ENCODE measurements at places on chromosomes 12 and 14.

- DNase-seq = no peak
Observed at GRCh38 chr12:96516472-96517430, 27.4 kb downstream of the CFAP54 start.

DNA sequence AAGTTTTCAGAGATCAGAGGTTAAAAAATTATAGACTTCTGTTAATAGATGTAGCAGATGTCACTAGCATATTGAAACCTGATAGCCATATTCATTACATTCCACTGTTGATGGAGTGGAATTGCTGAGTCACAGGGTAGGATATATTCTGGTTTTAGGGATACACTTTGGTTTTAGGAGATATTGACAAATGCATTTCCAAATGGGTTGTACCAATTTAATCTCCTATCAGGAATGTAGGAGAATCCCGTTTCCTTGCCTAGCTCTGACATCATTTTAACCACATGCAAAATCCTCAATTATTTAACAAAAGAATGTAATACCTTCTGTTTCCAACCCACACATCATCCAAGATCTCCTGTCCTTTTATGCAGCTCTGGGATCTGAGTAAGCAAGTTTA lies 30.7 kb upstream of the ESR2 start:
- no peak for DNase-seq

- no peak for DNase-seq
Observed at GRCh38 chr12:77167801-77168200, 102.4 kb upstream of the E2F7 start.

DNA sequence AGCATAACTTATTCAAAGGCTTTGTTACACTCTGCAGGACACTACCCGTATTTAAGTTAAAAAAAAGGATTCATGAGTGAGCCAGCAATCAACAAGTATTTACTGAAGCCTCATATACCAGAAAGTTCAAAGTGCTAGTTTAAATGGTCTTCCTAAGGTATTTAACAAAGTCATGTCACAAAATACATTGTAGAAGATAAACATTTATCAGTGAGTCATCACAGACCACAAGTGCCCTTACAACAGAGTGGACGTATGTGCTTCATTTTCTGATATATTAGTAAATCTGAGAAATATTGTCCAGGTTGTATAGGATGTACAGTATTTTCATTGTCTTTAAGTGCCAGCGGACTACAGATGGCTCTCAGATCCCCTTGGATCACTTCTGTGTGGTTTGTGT lies 24.2 kb downstream of the FLRT2 start:
- no peak for DNase-seq

DNA sequence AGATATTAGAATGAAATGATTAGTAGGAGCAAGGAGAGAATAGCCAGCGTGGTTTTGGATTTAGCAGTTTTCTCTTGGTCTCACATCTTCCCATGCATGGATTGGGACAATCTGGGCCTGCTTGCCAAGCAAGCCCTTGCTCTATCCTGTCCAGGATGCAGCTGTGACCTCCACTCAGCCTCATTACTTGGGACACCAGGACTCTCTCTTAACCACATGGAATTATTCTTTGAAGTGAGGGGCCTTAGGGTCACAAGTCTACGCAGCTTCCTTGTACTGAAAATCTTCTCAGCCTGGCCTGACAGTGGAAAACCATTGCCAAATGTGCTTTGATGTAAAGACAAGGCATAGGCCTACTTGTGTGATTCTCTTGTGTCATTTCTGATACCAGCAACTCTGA lies 28.0 kb upstream of the DCN start:
- DNase-seq = no peak

DNA sequence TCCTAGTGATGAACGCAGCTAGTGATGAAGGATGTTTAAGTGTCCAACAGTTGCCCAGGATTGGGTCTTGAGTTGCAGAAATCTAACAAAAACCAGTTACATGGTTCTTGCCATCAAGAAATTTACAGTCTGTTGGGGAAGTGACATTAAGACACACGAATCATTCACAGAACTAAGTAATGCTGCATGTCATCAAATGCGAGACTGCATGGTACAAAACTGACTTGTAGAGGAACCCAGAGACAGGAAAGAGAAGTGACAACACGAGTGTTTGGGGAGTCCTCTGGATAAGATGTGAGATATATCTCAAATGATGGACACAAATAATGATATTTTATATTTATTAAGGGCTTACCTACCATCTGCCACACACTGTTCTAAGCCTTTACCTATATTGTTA lies 6.1 kb upstream of the SYNE3 start:
- DNase-seq = no peak

DNA sequence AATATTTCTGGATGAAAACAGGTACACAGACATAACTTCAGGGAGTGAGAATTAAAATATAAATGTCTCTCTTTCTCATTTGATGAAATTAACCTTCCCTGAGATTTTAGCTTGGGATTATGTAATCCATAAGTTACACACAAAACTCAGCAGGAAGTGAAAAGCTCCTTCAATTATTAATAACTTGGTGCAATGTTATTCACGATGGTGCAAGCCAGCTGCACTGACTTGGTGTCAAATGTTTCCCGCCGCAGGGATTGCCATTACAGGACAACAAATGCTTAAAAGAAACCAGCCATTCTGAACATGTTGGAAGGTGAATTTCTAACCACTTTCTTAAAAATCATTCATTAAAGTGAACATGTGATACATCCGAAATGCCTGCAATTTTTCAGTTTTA lies 250.4 kb downstream of the FOXN3 start:
- DNase-seq = no peak

DNA sequence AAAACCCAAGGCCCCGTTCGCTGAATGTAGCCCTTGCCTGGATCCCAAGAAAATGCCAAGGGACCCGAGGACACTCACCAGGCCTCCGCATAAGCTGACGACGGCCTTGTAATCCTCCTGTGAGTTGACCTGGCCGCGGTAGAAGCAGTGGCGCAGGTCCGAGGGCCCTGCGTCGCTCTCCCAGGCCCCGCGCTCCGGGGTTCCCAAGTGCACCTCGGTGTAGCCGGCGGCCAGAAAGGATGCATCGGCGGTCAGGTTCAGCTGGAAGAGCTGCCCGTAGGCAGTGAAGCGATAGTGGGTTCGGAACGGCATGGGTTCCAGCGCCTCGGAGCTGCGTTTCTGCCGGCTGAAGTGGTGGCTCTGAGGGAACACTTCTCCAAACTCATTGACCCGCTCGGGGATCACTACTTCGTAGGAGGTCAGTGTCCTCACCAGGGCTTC lies 1.2 kb downstream of the ADAMTS20 start:
- no peak for DNase-seq

DNA sequence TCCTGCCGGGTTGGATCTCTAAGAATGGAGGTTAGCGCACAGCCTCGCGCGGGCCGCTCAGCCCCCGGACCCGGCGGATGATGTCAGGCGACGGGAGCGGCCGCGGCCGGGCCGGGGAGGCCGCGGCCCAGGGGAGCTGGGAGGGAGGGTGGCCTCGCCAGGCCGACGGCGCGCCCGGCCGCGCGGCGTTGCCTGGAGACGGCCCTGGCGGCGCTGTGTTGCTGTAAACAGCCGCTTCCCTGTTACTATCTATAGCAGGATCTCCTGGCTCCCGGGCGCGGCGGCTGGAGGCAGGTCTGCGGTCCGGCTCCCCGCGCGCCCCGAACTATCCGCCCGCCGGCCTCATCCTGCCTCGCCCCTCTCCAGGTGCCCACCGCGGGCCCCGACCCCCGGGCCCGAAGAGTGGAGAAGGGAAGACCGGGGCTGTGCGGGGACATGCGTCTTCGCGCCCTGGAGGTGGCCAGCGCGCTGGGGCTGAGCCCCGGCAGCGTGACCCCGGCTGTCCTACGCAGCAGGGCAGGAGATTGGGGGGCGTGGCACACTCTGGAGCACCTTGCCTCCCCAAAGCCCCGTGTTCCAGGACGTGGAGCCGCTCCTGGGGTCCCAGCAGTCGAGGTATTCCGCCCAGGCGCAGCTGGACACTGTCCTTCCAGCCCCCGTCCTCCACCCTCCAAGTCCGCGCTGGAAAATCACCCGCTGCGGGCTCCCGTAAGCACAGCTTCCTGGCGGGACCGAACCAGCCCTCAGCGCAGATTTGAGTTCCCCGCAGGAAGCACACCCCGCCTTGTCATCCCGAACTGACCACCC lies 1.4 kb upstream of the FOS start:
- DNase-seq = peak; percentile 99

- no peak for DNase-seq
Observed at GRCh38 chr12:123801573-123802178, 39.6 kb downstream of the DNAH10 start.

- DNase-seq = no peak
Observed at GRCh38 chr12:65892841-65893251, 68.6 kb downstream of the HMGA2 start.

DNA sequence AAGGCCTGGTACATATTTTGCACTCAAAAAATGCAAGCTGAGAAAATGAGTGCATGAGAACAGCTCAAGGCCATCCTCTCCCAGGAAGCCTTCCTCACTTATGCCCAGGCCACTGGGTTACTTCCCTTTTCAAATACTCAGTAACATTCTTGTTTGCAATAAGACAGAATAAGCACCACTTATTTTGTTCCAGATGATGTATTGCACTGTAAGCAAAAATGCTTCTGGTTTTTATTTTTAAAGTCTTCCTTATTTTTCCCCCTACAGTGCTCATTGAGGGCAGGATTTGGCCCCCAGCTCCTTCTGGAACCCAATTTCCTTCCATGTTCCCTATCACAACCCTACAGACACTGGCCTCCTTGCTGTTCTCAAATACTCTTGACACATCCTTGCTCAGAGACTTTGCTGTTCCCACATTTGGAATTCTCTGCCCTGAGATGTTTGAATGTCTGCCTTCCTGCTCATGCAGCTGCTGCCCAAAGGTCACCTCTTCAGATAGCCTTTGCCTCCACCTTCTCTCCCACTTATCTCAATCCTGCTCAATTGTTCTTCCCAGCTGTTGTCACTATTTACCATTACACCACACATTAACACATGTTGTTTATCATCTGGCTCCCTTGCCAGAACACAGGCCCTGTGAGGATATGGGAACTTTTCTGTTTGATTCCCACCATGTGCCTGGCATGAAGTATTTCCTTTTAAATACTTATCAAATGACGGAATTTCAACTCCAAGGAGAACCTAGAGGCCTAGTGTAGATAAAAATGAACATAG lies 49.9 kb downstream of the IFNG start:
- DNase-seq = no peak

DNA sequence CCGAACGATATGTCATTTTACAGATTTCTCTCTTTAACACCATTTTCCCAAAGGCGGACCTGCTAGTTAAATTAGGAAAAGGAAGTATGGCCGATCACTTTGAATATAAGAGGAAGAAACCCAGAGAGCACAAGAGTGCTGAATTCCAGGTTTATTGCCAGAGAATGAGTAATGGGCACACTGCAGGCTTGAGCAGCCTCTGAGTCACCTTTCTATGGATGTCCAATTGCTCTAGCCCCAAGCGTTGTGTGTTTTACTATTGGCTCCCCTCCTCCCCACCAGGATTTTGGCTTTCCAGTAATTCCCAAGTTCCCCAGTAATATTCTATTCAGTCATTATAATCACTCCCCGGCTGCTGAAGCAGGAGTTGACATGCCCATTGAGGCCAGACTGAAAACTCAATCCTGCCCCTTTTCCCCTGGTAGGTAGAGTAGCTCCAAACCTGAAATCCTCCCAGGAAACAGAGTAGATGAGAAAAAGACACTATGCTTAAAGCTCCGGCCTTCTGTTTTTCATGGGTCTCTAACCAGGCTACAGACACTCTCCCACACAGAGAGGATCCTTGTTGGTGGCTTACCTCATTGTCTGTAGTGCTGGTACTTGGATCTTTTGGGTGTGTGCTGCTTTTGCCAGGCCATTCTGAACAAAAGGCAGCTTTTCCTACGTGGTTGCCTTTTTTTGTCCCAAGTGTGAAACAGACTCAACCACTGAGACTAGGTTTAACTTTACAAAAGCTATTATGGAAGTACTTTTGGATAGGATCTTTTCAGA lies 704.3 kb upstream of the FLRT2 start:
- DNase-seq = no peak

DNA sequence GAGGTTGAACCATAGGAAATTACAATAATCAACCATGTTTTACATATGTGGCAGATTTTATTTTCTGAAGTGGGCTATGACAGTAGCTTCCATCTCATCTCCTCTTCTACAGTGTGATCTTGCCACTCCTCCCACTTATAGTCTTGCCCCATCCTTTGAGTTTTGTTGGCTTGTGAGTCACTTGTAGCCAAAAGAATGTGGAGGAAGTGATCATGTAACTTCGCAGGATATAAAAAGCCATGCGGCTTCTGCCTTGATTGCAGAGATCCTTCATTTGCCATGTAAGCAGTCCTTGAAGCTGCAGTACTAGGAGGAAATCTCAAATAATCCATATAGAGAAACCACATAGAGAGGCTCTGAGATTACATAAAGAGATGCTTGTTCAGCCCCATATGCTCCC lies 13.7 kb upstream of the ZNF84 start:
- DNase-seq = no peak

DNA sequence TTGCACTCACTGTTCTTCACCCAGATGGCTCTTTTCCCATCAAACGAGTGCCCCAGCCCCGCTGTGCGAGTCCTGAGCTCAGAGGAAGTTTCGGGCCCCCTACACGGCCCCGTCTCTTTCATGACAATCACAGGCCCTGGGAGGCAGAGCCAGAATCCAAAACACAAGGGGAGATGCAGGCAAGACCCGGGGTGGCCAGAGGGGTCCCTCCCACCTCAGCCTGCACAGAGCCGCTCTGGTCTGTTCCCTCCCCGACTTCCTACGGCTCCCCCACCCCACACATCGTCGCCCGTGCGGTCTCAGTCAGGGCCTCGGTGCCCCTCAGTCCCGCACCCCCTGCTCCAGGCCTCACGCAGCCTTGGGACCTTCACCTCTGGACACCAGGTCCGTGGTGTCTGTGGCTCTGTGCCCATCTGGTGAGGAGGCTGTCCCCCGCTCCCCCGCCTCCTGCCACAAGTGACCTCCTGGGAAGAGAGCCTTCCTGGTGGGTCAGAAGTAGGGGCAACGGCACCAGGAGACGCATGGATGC lies 8.9 kb downstream of the GPR132 start:
- DNase-seq = no peak

DNA sequence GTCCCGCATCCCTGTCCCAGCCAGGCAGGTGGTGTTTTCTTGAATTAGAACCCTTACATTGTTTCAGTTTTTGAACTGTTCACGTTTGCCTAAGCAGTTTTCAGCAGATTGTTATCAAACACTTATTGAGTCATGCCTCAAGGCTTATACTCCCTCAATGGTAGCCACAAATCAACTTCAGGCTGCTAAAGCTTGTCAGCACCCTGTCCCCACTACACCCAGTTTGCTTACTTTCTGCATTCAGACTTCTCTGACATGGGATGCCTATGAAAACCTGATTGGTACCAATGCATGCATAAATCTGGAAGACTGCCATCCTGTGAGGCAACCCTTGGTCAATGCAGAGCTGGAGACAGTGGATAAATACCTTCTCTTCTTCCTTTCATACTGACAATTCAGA lies 225.4 kb downstream of the BTG1 start:
- DNase-seq = no peak

Measured in coronary artery (tissue), 2 donors.